ENCODE measurements at places on chromosomes 5 and 9.

GRCh38 chr9:116154334-116154975 lies 864 bp downstream of the PAPPA start:
- peaks cover 9% of the 10 kb centered on the region for H3K4me1 ChIP-seq
- no peak overlapping the region for H3K4me3 ChIP-seq
- H3K36me3 ChIP-seq, result peaks cover 6% of the 10 kb centered on the region
- peaks cover 39% of the 10 kb centered on the region for H3K27me3 ChIP-seq
- no peak overlapping the region for H3K27ac ChIP-seq
- DNase-seq, result no peak

DNA sequence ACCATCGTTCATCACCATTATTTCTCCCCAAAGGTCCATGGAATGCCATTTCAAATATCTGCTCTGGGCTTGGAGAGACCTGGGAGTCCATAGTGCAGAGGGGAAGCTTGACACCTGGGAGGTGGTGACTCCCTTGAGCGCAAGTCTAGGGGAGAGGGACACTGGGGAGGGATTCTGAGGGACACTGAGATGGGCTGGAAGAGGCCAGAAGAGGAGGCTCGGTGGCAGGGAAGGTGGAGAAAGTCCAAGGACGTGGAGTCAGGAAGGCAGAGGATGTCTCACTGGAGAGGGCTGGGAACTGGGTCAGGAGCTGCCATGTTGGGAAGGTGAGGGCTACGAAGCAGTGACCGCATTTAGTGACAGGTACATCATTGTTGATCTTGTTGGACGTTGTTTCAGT lies 160.3 kb upstream of the MVB12B start:
- H3K36me3 ChIP-seq, result peaks cover 2% of the 10 kb centered on the region
- no peak overlapping the region for H3K4me3 ChIP-seq
- H3K4me1 ChIP-seq, result no peaks in the 10 kb centered on the region

DNA sequence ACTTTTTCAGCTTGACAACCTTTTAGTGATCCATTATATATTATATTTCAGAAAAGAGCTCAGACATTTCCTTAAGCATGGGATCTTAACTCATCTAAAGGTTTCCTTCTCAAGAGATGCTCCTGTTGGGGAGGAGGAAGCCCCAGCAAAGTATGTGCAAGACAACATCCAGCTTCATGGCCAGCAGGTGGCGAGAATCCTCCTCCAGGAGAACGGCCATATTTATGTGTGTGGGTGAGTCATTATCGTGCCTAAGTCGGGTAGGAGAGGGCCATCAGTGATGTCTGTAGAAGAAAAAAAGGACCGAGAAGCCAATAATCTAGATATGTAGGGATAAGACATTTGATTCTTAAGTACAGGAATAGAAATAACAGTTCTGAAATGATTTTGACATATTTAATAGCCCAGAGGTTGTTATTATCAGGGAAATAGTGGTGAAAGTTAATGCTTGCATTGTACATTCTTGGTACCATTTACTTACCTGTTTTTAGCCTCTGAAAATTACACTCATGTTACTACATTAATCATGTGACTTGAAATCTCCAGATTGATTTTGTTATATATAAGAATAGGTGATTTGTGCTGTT lies 28.2 kb downstream of the MTRR start:
- H3K27ac ChIP-seq, result no peak overlapping the region
- H3K36me3 ChIP-seq, result peaks cover 93% of the 10 kb centered on the region
- no peaks in the 10 kb centered on the region for H3K4me1 ChIP-seq
- H3K27me3 ChIP-seq, result no peaks in the 10 kb centered on the region
- H3K4me3 ChIP-seq, result no peak overlapping the region

DNA sequence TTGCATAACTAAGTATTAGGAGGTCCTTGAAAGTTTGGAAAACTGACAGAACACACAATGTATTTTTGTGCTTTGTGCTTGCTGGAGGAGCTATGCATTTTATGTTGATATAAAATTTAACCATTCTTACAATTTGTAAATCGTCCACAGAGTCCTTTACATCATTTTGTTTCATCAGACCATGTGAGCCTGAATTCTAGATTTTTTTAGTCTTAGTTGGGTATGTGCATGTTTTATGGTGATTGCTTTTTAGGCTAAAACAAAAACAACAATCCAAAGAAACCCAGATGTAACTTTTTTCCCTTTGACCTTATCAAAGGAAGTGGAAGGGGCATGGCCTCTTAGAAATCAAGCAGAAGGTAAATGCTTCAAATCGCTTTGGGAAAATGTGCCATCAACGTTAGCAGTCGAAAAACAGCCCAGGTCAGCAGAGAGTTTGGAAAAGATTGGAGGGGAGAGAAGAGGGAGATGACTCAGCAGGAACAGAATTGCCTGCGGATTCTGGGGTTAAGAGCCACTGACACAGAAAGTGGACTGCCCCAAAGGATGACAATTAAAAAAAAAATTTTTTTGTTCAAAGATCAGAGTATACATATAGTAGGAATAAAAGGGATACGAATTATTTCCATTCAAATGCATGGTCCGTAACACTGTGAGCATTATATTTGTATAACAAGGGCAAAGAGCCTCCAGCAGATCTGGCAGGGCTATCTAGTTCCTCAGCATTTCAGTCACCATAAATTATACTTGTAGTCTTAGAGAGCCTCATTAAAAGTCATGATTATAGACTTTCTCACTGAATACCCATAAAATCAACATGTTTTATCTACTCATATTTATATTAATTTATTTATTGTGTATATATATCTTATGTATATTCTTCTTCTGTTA lies 253.5 kb upstream of the HAPLN1 start:
- no peak overlapping the region for H3K27ac ChIP-seq
- H3K4me3 ChIP-seq, result no peak overlapping the region
- no peaks in the 10 kb centered on the region for H3K27me3 ChIP-seq
- H3K4me1 ChIP-seq, result no peaks in the 10 kb centered on the region
- DNase-seq, result no peak

GRCh38 chr9:135827301-135827700 lies 80.0 kb downstream of the CAMSAP1 start:
- H3K4me3 ChIP-seq, result no peak overlapping the region
- H3K4me1 ChIP-seq, result peaks cover 10% of the 10 kb centered on the region
- peaks cover 8% of the 10 kb centered on the region for H3K36me3 ChIP-seq
- no peak for DNase-seq
- H3K27me3 ChIP-seq, result no peaks in the 10 kb centered on the region

DNA sequence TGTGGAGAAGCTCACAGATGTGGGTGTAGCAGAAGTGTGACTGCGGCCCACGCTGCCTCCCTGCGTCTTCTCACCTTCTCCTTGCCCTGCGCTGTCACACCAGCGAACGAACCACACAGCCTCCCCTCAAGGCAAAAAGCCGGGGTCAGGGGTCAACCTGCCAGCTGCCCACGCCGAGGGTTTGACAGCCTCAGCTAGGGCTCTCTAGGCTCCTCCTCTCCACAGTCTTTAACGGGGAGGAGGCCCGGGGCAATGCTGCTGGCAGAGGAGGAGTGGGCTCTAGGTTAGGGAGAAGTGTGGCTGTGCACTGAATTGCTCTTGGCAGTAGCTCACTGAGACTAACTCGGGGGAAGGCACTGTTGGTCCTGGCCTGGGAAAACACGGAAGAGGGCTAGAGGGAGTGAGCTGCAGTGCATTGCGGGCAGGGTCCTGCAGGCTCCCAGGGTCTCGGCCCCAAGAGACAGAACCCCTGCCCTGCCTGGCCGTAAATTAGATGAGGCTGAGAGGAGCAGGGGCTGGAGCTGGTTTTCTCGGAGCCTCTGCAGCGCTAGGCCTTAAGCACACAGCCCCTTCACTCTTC lies 4.2 kb upstream of the TRIM52 start:
- H3K4me3 ChIP-seq, result peak overlapping the region; percentile 18
- DNase-seq, result no peak

DNA sequence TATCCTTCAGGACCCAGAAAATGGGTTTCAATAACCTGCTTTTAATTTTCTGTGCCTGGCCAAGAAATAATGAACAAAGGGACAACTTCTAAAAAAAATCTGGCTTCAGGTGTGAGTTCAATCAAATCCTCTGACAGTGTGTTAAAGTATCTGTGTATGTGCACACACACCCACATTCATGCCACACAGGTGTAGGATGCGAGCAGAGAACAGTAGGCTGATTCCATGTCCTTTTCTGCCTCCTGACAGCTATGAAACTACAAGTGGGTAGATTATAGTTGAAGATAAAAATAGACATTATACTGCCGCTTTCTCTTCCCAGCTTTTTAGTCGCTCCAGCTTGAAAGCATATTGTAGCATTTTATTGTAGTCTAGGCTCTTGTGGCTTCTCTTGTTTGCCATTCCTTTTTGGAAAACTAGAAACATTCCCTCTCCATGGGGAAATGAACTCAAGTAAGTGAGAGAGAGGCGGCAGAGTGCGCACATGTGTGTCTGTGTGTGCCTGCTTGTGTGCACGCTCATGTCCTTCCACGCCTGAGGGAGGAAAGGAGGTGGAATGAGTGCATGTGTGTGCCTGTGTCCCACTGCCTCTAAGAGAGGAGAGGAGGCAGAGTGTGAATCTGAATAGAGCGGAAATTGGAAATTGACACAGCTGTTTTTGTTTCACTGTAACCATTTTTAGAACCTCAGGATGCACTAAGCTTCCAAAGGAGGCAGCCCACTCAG lies 273.0 kb downstream of the ELAVL2 start:
- H3K27ac ChIP-seq, result no peak overlapping the region
- no peak for DNase-seq

- H3K27me3 ChIP-seq, result peaks cover 2% of the 10 kb centered on the region
- DNase-seq, result no peak
- no peak overlapping the region for H3K27ac ChIP-seq
- H3K4me3 ChIP-seq, result no peak overlapping the region
- no peaks in the 10 kb centered on the region for H3K36me3 ChIP-seq
- H3K4me1 ChIP-seq, result no peaks in the 10 kb centered on the region
Measured at GRCh38 chr5:53403291-53403690, 77.1 kb upstream of the FST start.

- no peak overlapping the region for H3K4me3 ChIP-seq
- no peak for DNase-seq
- H3K4me1 ChIP-seq, result peaks cover 69% of the 10 kb centered on the region
Measured at GRCh38 chr9:97934321-97935115, 3.5 kb downstream of the HEMGN start.

- H3K27ac ChIP-seq, result no peak overlapping the region
- H3K4me3 ChIP-seq, result no peak overlapping the region
- no peak for DNase-seq
- no peaks in the 10 kb centered on the region for H3K27me3 ChIP-seq
Measured at GRCh38 chr9:73595036-73595545, 443.4 kb downstream of the ANXA1 start.

DNA sequence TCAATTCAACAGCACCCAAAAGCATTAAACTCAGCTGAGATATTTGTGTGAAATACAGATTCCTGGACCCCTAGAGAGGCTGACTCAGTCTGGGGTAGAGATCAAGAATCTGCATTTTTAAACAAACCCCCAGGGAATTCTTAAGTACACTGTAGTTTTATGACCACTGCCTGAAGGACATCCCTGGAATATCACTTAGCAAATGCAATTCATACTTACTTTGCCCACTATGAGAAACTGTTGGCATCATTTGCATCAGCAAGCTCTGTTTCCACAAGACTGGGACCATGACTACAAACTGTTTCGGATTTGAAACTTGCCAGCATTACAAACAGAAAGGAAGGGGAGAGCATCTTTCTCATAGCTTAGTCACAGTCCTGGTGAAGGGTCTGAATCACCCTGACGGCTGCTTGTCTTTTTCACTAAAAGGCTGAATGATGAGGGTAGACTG lies 63.7 kb downstream of the MLLT3 start:
- peaks cover 91% of the 10 kb centered on the region for H3K4me1 ChIP-seq
- no peak overlapping the region for H3K4me3 ChIP-seq
- H3K27ac ChIP-seq, result peak overlapping the region; percentile 17
- no peaks in the 10 kb centered on the region for H3K36me3 ChIP-seq
- DNase-seq, result no peak

GRCh38 chr9:115717711-115718173 lies 435.8 kb upstream of the PAPPA start:
- no peak overlapping the region for H3K27ac ChIP-seq
- no peaks in the 10 kb centered on the region for H3K36me3 ChIP-seq
- no peak for DNase-seq
- H3K4me3 ChIP-seq, result no peak overlapping the region

- no peak overlapping the region for H3K27ac ChIP-seq
- H3K4me1 ChIP-seq, result no peaks in the 10 kb centered on the region
- no peak overlapping the region for H3K4me3 ChIP-seq
Measured at GRCh38 chr5:172322028-172322965, 38.7 kb upstream of the UBTD2 start.

- H3K27ac ChIP-seq, result no peak overlapping the region
- H3K36me3 ChIP-seq, result no peaks in the 10 kb centered on the region
- no peak for DNase-seq
Measured at GRCh38 chr9:81472701-81473100, 216.6 kb downstream of the TLE1 start.

GRCh38 chr5:75513841-75514240 lies 2.1 kb downstream of the POLK start:
- H3K36me3 ChIP-seq, result no peaks in the 10 kb centered on the region
- H3K27ac ChIP-seq, result no peak overlapping the region
- H3K27me3 ChIP-seq, result no peaks in the 10 kb centered on the region
- no peak overlapping the region for H3K4me3 ChIP-seq
- peaks cover 24% of the 10 kb centered on the region for H3K4me1 ChIP-seq

DNA sequence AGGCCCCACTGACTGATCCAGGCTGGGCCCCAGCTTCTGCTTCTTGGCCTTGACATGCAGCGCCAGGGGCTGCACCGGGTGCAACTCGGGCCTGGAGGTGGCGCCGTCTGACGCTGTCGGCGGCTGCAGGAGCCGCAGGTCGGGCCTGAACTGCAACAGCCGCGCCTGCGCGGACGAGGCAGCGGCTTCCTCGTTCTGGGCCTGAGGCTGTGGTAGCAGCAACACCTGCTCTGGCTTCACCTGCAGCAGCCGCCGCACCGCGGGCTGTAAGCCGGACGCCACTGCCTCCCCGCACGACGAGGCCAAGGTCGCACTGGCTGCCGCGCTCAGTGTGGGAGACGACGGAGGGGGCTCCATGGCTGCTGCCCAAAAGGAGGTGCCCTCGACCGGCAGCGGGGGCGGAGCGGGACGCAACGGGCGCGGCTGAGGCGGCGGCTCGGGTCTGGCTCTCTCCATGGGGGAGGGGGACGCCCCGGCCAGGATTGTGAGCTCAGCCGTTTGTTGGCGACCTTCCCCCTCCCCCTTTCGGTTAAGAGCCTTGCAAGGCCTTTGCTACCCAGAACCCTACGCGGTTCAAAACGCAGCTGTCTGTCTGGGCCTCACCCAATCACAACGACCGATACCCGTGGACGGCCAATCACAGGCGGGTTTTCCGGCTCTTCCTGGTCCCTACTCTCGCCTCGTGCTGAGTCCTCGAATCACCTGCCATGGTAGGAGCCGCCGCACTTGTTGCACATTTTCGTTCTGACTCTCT lies 438 bp downstream of the SOX30 start:
- DNase-seq, result peak; percentile 65
- peak overlapping the region; percentile 74 for H3K4me3 ChIP-seq
- peaks cover 3% of the 10 kb centered on the region for H3K27me3 ChIP-seq
- peaks cover 18% of the 10 kb centered on the region for H3K36me3 ChIP-seq
- peak overlapping the region; percentile 92 for H3K27ac ChIP-seq
- peaks cover 13% of the 10 kb centered on the region for H3K4me1 ChIP-seq

GRCh38 chr9:2262386-2263071 lies 247.4 kb downstream of the SMARCA2 start:
- H3K27me3 ChIP-seq, result peaks cover 1% of the 10 kb centered on the region
- H3K4me1 ChIP-seq, result peaks cover 8% of the 10 kb centered on the region
- no peak for DNase-seq
- H3K36me3 ChIP-seq, result no peaks in the 10 kb centered on the region
- H3K4me3 ChIP-seq, result no peak overlapping the region
